PC-3 (cell line): ENCODE measurements at places on chromosomes 11 and 22. TPM values are rescaled to one million over a fixed set of nuclear protein-coding genes. Genes with fewer than 3 reads are reported as not detected.

Gene RIMBP3B
- 0.06 TPM in 1 of 2 replicates, not detected in the other for total RNA-seq

Gene ZBTB16
- total RNA-seq: not detected in 2 replicates

Gene ZNF280B
- 0.66 and 1.7 TPM in 2 replicates for total RNA-seq

Gene POU2F3
- 0.62 and 0.81 TPM in 2 replicates for total RNA-seq

Gene SLC43A3
- total RNA-seq: 31.3 and 35.0 TPM in 2 replicates

Gene OR52D1
- total RNA-seq: not detected in 2 replicates

Gene PRSS23
- 39.0 and 43.2 TPM in 2 replicates for total RNA-seq

Gene MUC5B
- 24.3 and 33.0 TPM in 2 replicates for total RNA-seq

Gene C11orf71
- total RNA-seq: 5.0 and 8.1 TPM in 2 replicates

Gene OR52I2
- total RNA-seq: not detected in 2 replicates

Gene GPHA2
- not detected in 2 replicates for total RNA-seq

Gene SPON1
- total RNA-seq: not detected in 2 replicates

GRCh38 chr11:76667856-76668255 is 2.7 kb downstream of the LRRC32 start:
- no peak for DNase-seq

GRCh38 chr11:98720951-98721350 is 299.8 kb upstream of the CNTN5 start:
- DNase-seq: no peak

- no peak for DNase-seq
Observed at GRCh38 chr22:38786631-38787030, 7.3 kb downstream of the DNAL4 start.

DNA sequence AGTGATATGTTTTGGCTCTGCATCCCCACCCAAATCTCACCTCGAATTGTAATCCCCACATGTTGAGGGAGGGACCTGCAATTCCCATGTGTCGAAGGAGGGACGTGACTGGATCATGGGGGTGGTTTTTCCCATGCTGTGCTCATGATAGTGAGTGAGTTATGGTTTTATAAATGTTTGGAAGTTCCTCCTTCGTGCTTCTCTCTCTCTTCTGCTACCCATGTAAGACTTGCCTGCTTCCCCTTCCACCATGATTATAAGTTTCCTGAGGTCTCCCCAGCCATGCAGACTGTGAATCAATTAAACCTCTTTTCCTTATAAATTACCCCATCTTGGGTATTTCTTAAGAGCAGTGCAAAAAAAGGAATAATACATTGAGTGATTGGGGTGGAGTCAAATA is 7.3 kb upstream of the CEP295 start:
- no peak for DNase-seq

GRCh38 chr11:119478711-119479285 is 55.8 kb upstream of the THY1 start:
- no peak for DNase-seq

- DNase-seq: no peak
Observed at GRCh38 chr11:129323896-129324502, 51.6 kb upstream of the BARX2 start.

- DNase-seq: peak; percentile 47
Observed at GRCh38 chr11:12258451-12258850, 118.9 kb upstream of the PARVA start.

- DNase-seq: no peak
Observed at GRCh38 chr11:78952890-78953289, 378.2 kb upstream of the NARS2 start.

DNA sequence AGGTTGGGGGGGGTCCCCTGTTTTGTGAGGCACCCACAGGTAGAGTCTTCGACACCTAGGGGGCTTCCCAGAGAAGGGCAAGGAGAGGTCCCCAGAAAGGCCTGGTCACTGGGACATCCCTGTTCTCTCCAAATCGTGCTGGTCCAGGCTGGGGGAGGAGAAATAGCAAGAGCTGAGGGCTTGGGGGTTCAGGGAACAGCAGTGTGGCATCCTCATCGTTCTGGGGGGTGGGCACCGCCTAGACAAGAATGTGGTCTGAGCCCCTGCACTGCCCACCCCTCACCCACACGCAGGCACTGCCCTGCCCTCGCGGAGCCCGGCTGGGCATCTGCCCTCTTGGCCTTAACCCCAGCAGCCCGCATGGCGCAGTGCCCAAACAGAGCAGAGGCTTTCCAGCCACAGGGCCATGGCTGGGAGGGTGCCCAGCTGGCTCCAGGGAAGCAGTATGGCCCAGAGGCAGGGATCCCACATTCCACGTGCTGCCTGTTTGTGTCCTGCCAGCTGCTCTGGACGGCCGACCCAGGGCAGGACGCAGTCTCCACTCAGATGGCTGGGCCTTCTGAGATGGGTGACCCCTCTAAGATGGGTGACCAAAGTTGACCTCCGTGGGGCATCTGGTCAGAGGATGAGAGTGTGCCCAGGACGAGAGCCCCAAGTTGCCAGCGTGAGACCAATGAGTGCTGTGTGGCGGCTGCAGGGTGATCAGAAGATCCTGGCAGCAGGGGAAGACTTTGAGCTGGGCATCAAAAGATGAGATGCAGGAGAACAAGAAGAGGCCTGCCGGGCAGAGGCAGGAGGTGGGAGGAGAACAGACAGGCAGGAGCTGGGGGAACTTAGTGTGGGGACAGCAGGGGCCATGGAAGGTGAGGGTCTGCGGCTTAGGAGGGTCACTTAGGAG is 14.4 kb downstream of the SCARF2 start:
- no peak for DNase-seq

DNA sequence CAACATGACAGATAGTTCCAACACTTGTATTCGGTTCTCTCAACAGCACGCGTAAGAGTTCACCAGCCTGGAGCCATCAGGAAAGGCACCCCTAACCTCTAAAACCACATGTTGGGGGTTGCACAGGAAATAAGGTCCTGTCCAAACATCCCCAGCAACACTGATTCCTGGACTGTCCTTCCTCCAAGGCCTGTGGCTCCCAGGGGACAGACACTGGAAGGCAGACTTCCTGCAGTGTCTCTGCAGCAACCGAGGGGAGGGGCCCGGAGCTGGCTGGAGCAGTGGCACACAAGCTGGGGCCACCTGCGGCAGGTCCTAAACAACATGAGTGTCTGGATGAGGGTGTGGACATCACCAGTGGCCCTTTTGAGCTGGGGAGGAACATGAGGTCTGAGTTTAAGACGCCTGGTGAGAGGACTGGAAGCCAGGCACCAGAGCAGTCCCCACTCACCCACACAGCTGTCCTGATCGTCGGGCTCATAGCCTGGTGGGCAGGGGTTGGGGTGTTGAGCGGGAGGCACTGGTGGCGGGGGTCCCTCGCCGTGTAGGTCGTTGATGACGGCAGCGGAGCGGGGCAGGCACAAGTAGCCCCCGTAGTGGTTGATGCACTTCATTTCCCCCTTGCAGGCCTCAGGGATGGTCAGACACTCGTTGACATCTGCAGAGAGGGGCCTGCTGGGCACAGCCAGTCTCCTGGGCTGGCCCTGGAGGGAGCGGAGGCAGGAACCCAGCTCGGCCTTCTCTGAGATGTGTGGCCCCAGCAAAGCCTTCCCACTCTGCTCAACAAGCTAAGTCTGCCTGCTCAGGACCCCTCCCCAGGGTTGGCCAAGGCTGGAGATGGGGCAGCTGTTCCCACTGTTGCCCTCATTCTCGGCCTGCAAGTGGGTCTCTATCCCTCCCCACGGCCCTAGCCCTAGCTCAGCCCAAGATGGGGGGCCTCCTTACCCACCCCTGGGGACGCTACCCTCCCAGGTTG is 1.6 kb downstream of the EFEMP2 start:
- no peak for DNase-seq

- peak; percentile 49 for DNase-seq
Observed at GRCh38 chr11:123158033-123159003, 36.7 kb downstream of the CLMP start.

DNA sequence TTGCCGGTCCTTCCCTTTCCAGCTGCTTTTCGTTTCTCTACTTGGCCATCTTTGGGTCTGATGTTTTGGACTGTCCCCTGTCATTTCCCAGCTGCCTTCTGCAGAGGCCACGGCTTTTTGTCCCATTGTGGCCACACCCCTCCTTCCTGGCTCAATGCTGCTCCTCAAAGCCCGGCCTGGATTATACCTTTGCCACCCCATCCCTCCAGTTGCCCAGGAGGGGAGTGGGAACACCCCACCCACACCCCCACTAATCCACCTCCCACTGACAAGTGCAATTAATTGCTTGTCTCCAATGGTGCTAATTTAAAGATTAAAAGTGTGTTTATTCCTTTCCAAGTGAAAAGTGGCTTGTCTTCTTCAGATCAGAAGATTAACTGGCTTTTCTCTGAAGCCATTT is 34.2 kb upstream of the CSNK2A3 start:
- DNase-seq: no peak

- DNase-seq: peak; percentile 90
Observed at GRCh38 chr22:31080848-31081649, at the start of gene SMTN. Gene SMTN (plus strand): TSS chr22:31081318. CDS start chr22:31083259, 1,941 bp downstream.

DNA sequence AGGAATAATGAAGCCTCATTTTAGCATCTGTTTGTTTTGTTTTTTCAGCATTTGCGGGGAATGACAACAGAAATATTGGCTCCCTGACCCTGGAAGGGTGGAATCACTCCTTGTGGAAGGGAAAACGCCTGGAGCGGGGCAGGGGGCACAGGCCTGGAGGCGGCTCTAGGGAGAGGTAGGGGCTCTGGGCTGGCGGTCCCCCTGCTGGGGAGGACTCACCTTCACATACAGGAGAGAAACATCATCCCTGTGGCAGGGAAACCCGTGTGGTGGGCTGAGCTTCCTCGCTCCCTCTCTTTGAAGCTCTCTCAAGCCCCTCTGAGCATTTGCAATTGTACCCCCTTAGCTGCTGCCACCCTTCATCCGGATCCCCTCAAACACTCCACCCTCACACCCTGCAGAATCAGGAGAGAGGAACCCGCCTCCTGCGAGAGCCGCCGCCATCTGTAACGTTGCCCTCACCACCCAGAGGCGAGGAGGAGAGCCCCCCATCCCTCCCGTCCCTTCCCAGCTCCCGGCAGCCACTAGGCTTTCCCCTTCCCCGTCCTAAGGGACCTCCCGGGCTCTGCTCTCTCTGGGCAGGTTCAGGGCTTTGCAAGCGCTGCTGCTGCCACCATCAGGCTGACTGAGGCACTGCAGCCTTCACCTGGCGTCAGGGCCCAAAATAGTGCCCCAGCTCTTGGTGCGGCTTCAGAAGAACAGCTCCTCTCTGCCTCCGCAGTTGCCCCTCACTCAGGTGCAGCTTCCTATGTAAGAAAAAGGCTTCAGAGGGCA is 10.4 kb downstream of the KIRREL3 start:
- peak; percentile 77 for DNase-seq

DNA sequence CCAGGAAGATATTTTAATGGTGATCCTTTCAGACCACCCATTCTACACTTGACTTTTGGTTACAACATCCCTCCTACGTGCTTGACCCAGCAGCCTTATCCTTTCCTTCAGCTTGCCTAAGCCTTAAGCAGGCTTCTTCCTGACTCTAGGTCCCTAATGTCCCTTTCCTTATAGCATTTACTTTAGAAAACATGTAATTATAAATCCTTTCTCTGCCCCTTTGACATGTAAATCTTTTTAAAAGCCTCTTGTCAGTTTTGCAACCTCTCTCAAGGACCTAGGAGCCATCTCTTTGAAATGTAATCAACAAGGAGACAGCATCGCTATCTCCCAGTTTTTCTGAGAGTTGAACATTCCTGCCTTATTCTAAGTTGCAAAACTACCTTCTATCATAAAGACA is 1255.2 kb downstream of the LRRC4C start:
- DNase-seq: no peak

- no peak for DNase-seq
Observed at GRCh38 chr22:38456841-38457699, 2.1 kb upstream of the KCNJ4 start.

DNA sequence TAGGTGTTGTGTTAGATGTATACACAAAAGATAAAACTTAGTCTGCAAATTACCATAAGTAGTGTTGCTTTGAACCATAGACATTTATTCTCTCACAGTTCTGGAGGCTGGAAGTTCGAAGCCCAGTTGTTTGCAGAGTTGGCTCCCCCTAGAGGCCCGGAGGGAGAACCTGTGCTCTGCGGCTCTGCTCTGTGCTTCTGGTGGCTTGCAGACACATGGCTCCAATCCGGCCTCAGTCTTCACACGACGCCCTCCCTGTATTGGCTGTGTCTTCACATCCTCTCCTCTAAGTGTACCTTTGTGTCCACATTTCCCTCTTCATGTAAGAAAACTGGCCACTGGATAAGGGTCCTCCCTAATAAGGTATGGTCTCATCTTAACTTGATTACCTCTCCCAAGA is 128.4 kb downstream of the OPCML start:
- DNase-seq: no peak

GRCh38 chr22:39663751-39664150 is 93.2 kb downstream of the CACNA1I start:
- DNase-seq: peak; percentile 55

DNA sequence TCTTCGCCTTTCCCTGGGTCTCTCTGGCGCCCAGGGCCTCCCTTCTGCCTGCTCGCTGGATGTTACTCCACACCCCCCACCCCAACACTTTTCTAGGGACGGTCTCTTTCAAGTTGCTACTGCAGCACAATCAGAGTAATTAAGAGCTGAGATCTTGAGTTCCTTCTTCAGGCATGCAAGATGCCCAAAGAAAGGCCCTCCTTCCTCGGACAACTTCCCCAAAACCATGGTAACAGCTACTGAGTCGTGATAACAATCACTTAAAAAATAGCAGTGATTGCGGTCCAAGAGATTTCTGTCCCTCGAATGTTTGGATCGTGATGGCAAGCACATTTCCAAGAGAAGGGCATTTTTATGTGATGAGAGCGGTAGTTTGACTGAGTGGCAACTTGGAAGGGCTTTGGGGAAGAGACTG is 638 bp upstream of the TENM4 start:
- no peak for DNase-seq

DNA sequence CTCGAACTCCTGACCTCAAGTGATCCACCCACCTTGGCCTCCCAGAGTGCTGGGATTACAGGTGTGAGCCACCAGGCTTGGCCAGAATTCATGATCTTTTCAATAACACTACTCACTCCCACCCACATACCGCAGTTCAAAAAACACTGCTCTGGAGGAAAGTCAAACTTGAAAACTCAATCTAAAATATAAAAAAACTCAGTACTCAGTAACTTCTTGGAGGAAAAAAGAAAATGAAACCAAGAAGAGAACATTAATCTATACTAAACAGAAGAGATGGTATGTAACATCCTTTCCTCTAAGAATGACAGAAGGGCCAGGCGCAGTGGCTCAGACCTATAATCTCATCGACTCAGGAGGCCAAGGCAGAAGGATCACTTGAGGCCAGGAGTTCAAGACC is 58.3 kb downstream of the MRTFA start:
- no peak for DNase-seq

DNA sequence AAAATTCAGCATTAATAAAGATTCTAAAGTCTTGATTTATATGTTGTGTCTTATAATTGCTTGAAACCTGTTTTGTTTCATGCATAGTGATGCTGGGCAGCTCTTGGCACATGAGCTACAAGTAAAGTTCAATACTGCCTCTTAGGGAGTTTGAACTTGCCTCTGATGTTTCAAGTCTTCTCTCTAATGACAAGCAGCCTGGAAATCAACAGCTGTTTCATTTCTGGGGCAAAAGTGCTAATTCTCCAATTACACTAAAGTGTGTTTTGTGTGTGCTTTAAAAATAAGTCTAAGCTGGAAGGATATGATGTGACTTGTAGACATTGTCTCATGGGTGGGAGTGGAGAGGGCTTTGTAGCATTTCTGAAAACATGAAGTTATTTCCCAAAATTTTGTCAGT is 23.7 kb upstream of the SESN3 start:
- no peak for DNase-seq
